ENCODE measurements at places on chromosomes 13 and 19.

DNA sequence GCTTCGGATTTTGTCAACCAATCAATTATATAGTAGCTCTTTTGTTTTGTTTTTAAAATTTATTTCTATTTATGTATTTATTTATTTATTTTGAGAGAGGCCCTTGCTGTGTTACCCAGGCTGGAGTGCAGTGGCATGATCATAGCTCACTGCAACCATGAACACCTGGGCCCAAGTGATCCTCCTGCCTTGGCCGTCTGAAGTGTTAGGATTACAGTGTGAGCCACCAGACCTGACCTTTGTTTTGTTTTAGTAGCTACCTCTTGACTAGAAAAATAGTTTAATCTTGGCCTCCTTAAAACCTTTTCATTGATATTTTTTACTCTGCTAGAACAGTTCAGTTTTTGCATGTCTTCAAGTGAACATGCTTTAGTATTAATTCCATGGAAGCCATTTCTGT, 15.1 kb downstream of the GARRE1 start:
- DNase-seq: no peak

- DNase-seq: no peak
Measured at GRCh38 chr13:27551562-27551961, 68.8 kb downstream of the LNX2 start.

DNA sequence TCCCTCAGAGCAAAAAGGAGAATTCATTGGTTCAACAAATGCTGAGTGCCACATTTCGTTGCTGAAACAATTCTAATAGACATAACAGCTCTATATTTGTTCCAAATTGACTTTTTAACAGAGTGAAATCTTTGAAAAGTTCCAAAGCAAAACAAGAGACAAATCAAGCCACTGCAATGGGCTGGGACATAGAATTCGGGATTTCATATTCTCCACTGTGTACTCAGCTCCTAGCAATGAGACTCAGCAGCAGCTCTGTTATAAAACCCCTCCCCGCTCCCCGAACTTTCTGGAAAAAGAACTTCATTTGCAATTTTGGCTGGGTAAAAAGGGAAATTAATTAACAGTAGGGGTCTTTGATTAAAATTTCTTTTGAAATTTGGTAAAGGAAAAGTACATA, 11.3 kb downstream of the RFX2 start:
- no peak for DNase-seq

GRCh38 chr19:19347401-19348110, 26.9 kb downstream of the MAU2 start:
- DNase-seq: no peak

GRCh38 chr13:75782985-75783384, 146.9 kb downstream of the LMO7 start:
- no peak for DNase-seq

DNA sequence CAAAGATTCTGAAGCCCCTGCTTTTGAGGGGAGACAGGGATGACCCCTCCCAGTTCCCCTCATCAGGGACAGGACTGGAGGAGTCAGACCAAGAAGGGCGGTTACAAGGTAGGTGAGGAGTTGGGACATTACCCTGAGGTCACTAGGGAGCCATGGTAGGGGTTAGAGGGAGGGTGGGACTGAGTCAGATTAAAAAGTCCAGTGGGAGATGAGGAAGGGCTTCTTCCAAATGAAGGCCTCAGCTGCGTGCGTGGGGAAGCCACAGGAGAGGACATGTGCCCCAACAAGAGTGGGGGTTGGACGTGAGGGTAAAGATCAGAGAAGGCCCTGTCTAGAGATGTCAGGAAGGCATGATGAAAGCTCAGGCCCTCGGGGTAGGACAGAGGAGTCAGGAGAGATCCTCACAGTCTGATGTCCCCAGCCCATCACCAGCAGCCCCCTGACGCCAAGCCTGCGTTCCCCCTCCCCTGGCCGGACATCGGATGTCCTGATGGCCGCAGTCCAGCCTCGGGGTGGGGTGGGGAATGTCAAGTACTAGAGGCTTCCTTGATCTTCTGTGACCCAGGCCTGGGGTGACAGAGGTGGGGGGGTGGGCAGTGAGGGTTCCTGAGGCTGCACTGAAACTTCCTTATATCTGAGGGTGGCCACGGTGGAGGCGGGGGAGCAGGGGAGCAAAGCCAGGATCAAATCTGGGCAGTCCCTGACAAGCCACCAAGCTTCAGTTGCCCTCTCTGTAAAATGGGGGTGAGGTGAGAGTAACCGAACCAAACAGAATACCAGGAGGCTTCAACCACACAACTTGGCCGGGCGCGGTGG, 6.5 kb upstream of the MFSD12 start:
- DNase-seq: no peak

GRCh38 chr13:110802260-110802659, 88.8 kb downstream of the ING1 start:
- DNase-seq: no peak

DNA sequence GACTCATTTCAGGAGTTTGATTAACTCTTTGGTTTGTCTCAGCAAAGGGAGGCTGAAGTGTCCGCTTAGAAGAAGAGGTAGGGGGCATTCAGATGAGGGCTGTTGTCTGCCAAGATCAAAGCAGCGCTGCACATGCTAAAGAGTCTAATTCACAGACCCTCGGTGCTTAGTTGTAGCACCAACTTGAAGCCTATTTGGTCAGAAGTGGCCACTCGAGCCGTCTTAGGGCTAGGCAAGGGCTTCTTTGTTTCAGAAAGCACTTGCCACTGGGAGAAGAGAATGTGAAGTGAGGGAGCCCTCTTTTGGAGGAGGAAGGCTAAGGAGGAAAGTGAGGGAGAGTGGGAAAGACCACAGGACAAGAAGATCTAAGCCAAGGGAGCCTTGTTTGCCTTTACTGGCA, 313.4 kb upstream of the TMTC4 start:
- DNase-seq: no peak

GRCh38 chr19:20079476-20079875, 1.7 kb downstream of the ZNF90 start:
- no peak for DNase-seq

GRCh38 chr19:28429356-28429755, 783.6 kb downstream of the UQCRFS1 start:
- DNase-seq: no peak

DNA sequence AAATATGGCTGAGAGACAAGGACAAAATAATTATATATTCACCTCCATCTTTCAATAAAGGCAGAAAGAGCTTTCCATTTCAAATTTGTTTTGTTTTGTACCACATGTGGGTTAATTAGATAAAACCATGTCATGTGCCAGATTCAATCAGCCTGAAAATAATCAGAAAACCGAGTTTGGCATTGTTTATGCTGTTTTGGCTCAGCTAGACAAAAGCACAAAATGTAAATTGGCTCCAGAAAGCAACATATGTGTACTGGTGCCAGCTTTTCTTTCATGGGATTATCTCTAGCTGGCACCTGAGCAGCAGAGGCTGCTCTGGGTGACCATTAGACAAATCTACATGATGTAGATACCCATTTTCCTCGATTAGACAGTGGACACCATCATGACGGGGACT, 9.2 kb upstream of the DNAJC15 start:
- DNase-seq: no peak

DNA sequence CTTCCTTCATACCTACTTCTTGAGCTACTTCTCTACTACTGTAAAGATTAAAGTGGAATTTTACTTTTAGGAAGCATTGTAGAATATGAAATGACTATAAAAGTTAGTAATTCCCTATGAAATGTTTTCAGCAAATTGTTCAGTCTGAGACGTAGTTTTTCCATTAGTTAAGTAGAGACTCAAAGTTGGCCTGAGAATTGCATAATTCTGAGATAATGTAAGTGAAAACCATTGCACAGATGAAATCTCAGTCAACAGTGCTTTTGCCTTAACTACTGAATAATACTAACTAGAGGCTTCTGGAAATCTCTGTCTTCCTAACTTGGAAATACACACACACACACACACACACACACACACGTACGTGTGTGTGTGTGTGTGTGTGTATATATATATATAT, 125.9 kb downstream of the FGF14 start:
- DNase-seq: no peak

DNA sequence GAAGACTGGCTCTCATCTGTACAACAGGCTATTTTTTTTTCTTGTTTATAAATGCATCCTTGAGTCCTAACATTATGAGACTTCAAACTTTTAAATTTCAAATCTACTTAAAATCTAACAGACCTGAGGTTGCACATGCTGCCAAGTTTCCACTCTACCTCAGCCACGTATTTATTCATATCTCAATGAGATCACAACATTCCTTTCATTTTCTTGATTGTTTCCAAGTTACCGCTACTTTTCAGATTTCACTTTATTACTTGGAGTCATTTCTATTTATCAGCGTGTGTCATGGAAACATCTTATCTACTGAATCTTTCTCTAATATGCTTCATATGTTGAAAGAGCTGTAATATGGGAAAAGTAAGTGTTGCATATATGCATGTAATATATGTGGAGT, 1257.5 kb upstream of the ATXN8OS start:
- DNase-seq: no peak

DNA sequence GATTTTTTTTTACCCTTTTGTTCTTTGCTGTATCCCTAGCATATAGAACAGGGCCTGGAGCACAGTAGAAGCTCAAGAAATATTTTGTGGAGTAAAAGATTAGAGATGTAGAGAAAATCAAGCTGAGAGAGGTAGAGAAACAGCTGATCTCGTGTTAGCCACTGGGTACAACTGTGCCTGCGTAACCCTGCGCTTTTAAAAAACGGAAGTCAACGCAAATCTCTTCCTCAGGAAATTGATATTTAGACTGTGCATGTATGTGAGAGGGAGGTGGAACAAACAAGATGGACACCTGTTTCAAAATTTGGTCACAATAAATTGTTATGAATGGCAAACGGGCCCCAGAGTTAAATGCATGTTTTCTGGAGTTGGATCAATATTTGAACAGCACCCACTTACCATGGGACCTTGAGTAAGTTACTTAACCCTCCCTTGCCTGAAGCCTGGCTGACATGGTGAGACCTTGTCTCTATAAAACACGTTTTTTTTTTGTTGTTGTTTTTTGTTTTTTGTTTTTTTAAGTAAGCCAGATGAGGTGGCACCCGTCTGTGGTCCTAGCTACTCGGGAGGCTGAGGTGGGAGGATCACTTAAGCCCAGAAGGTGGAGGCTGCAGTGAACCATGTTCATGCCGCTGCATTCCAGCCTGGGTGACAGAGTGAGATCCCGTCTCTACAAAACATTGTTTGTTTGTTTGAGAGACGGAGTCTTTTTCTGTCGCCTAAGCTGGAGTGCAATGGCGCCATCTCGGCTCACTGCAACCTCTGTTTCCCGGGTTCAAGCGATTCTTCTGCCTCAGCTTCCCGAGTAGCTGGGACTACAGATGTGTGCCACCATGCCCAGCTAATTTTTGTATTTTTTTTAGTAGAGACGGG, 3.3 kb upstream of the EPOR start:
- no peak for DNase-seq

DNA sequence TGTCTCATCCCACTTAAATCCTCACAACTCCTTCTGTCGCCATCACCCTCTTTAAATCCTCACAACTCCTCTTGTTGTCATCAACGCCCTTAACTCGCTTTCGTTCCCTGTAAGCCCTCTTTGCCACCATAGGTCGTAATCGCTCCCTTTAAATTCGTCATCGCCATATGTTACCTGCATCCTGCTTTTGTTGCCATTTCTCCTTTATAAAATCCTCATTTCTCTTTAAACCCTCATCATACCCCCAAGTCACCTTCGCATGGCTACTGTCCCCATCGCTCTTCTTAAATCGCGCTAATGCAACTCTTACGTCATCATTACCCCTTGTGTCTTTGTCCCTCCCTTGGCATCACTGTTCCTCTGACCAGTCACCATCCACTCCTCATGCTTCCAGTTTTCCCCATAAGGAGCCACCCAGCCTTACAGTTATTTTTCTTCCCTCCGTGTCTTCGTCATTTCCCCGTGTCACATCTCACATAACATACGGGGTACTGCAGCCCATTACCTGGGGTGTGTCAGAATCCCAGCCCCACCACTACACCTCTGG, 539 bp downstream of the PLD3 start:
- no peak for DNase-seq

DNA sequence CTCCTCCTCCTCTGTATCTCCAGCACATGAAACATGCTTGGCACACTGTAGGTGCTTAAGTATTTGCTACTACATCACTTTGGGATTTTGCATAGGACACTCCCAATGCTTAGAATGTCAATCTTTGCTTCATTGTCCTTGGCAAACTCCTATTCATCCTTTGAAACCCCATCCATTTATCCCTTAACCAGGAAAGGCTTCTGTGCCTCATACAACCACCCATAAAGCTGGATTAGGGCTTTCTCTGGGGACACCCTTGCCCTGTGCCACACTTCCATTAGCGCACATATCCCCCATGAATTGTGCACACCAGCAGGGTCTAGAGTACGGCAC, 5.8 kb upstream of the EPS8L1 start:
- no peak for DNase-seq

DNA sequence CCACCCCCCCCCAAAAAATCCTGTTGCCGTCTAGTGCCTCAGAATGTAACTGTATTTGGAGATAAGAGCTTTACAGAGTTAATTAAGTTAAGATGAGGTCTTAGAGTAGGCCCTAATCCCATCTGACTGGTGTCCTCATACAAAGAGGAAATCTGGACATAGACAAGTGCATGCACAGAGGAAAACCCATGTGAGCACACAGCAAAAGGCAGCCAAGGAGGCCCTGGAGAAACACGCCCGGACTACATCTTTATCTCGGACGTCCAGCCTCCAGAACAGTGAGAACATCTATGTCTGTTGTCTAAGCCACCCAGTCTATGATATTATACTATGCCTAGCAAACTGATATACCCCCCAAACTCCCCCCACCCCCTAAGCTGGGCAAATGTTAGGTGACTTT, 193.8 kb downstream of the KATNAL1 start:
- DNase-seq: no peak

GRCh38 chr19:46193678-46194077, 35.9 kb upstream of the IGFL1 start:
- no peak for DNase-seq

- DNase-seq: no peak
Measured at GRCh38 chr19:29672933-29673336, 7.7 kb downstream of the PLEKHF1 start.

- DNase-seq: no peak
Measured at GRCh38 chr19:20164456-20164855, 2.6 kb upstream of the ZNF486 start.

GRCh38 chr19:50943074-50943828, 9.6 kb downstream of the KLK5 start:
- DNase-seq: no peak

GRCh38 chr13:43573802-43574514, 212.8 kb downstream of the ENOX1 start:
- DNase-seq: no peak

GRCh38 chr13:98083936-98084335, 59.0 kb upstream of the FARP1 start:
- DNase-seq: no peak

- DNase-seq: no peak
Measured at GRCh38 chr19:45078390-45079062, 534 bp upstream of the GEMIN7 start.

DNA sequence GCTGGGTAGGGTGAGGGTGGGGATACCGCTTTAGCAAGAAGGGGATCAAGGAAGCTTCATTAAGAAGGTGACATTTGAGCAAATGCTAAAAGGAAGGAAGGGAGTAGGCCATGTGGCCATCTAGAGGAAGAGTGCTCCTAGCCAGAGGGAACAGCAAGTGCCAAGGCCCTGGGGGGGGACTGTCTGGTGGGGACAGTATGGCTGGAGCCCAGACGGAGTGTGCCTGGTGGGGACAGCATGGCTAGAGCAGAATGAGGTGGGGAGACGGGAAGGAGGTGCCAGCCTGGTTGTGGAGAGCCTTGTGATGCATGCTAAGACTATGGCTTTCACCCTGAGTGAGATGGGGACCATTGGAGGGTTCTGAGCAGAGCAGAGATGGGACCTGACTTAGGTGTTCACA, 2.1 kb upstream of the TGFB1 start:
- no peak for DNase-seq

GRCh38 chr19:20247016-20247683, 80.1 kb downstream of the ZNF486 start:
- DNase-seq: no peak

All from PC-9 (cell line).